ENCODE measurements at places on chromosomes 13 and 19.

DNA sequence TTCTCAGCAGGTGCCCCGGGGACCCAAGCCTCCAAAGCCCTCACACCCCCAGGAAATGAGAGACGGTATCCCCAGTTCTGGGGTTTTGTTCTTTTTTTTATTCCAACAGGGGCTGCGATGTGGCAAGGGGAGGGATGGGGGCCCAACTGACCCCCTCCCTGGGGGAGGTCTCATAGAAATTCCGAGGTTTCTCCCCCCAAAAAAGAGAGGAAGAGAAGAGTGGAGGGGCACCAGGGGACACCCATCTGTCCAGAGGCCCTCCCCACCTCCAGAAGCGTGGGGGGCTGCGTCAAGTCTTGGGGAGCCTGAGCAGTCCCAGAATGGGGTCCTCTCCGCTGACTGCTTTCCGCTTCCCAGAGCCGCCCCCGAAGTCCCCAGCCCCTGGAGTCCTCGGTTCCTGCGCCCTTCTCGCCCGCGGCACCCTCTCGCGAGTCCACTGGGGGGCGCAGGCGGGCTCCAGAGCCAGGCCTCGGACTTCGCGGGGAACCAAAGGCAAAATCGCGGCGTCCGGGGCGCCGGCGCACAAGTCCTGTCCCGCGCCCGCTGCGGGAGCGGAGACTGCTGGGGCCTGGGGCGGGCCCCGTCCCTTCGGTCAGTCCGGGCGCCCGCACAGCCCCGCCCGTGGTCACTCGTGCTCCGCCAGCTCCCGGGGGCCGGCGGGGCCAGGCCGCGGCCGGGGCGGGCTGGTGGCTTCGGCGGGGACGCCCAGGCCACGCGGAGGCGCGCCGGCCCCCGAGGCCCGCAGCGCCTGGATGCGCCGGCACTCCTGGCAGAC lies 4.4 kb upstream of the ATP1A3 start:
- peak; percentile 59 for DNase-seq

DNA sequence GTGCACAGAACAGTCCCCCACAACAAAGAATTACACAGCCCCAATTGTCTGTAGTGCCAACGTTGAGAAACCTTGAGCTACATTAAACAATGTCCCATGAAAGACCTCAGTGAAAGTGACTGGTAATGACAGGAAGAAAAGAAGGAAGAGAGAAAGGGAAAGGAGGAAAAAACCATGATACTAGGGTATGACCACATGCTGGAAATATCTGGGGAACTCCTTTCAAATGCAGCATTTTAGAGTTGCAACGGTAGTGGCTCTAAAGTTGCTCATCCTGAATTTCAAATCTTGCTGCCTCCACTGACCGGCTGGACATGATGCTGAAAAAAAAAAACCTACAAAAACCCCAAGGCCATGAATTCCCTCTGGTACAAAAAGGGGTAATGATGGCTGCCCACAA lies 26.5 kb downstream of the FPR3 start:
- DNase-seq: no peak

DNA sequence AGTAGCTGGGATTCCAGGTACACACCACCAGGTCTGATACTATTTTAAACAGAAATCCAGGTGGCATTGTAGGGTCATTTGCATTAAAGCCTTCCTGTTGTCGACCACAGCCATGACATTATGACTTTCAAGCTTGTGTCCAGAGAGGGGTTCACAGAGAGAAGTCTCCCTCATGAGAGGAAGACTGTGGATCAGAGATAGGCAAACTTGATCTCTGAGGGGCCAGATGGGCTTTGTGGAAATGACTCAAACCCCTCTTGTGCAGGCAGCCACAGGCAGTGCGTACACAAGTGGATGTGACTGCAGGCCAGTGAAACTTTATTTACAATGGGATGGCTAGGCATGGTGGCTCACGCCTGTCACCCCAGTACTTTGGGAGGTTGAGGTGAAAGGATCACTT lies 27.8 kb upstream of the F2RL3 start:
- no peak for DNase-seq

GRCh38 chr13:37039896-37040295 lies 19.6 kb downstream of the SUPT20H start:
- no peak for DNase-seq

DNA sequence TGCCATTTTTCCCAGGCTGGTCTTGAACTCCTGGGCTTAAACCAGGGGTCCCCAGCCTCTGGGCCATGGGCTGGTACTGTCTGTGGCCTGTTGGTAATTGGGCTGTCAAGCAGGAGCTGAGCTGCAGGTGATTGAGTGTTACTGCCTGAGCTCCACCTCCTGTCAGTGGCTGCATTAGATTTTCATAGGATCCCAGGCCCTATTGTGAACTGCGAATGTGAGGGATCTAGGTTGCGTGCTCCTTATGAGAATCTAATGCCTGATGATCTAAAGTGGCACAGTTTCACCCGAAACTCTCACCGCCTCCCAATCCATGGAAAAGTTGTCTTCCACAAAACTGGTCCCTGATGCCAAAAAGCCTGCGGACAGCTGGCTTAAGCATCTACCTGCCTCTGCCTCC lies 16.6 kb upstream of the ZNF536 start:
- DNase-seq: no peak

DNA sequence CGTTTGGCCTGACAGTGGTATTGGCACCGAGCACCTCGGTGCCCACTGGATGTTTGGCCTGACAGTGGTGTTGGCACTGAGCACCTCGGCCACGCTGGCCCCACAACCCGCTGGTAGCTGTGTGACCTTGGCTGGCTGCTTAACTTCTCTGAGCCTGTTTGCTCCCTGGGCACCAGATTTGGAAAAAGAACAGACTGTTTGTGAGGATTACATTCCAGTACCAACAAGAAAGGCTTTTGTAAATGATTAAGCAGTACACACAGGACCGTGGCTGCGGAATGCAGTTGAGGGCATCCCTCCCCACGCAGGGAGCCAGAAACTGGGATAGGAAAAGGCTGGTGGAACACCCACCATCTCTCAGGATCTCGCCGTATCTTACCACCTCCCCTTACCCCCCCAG lies 31.9 kb downstream of the SLC25A42 start:
- no peak for DNase-seq

DNA sequence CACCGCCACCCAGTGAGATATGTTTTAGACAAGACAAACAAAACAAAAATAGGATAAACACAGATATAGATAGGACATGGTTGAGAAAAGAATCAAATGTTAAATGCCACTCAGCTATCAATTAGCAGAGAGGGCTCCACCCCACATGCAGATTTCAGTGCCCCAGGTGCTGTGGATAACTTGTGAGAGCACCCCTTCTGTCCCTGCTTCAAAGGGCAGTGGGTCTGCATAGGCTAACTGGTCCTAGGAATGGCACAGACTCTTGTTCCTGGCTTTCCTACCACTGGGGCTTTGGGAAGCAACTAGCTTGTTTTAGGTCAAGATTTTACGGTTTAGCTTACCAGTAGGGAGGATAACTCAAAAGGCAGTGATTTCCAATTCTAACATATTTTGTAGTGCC lies 460.3 kb downstream of the TSHZ3 start:
- no peak for DNase-seq

GRCh38 chr19:54481326-54481930 lies 8.3 kb upstream of the CDC42EP5 start:
- peak; percentile 57 for DNase-seq

DNA sequence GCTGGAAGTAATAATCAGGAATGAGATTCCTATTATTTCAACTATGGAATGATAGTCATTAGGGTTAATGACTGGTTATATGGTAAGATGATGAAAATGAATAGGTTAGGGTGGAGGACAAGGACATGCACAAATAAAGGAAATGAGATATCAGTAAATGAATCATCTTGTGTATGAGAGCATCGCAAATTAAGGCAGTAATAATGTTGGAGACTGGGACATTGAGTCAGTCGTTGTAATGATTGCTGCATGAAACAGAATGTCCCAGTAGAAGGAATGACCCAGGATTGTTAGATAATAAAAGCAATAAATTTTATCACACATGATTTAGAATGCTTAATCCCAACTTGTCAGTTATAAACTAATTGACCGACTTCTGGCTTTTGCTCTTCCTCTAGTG lies 1733.7 kb upstream of the PCDH20 start:
- no peak for DNase-seq

DNA sequence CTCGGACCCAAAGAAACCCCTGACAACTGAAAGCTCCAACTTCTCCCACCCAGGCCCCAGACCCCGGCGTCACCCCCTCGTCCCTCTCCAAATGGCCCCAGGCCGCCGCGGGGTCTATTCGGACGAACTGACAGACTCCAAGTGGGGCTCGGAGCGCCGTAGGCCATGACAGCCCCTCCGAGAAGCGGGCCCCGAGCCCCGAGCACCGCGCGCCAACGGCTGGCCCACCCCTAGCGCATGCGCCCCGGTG lies 360 bp downstream of the DDX39A start:
- DNase-seq: peak; percentile 88

- DNase-seq: no peak
Observed at GRCh38 chr13:80134346-80134745, 206.6 kb downstream of the SPRY2 start.

DNA sequence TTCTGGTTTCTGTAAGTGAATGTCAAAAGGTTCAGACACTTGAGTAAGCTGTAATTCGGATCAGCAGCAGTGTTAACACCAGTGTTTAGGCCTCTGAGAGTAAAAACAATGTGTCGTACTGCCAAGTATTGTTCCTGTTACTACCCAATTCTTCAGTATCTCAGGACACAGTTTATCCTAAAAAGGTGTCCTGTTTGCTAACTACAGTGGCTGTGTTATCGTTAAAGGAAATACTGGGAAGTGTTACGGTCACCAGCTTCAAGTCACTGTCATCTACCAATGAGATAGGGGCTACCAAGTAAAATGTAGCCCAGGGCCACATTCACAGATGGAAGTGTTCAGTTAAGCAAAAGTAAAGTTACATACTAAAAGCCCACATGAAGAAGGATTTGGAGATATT lies 2.3 kb upstream of the UPF3A start:
- no peak for DNase-seq

DNA sequence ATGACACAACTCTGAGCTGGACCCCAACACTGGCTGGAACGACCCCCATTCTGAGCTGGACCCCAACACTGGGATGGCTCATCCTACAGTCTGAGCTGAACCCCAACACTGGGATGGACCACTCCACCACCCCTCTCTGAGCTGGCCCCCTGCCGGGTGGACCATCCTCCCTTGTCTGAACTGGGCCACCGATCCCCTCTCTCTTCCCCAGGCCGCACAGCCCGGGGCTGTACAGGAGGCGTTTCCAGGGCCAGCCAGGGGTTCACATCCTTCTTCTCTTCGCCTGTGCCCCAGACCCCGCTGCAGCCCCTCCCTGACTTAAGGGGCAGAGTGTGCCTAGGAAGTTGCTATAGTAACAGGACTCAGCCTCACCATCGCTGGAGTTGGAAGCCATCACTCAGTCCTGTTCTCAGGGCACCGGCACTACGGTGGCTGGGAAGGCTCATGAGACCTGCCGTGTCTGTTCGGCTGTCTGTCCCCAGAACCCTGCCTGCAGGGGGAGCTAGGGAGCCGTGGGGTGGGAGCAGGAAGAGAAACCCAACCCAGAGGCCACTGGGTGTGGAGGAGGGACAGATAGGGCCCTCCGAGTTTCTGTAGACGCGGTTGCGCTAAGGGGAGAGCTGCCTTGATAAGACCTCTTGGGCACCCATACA lies 3.7 kb downstream of the PRKACA start:
- peak; percentile 46 for DNase-seq

GRCh38 chr13:113528101-113528812 lies 37.7 kb upstream of the DCUN1D2 start:
- DNase-seq: no peak

- no peak for DNase-seq
Observed at GRCh38 chr13:50085063-50085462, 69.8 kb downstream of the KCNRG start.

GRCh38 chr13:100240109-100240779 lies 151.4 kb downstream of the PCCA start:
- no peak for DNase-seq
